Karpas-422 (cell line): ENCODE measurements at places on chromosomes 3 and 15. TPM values are rescaled to one million over a fixed set of nuclear protein-coding genes. Genes with fewer than 3 reads are reported as not detected.

ECE2 gene
- total RNA-seq, result 0.15 TPM in 1 of 2 replicates, not detected in the other

CNTN4 gene
- 0.18 and 0.19 TPM in 2 replicates for total RNA-seq

TNNC1 gene
- total RNA-seq, result 0.65 TPM in 1 of 2 replicates, not detected in the other

SNX22 gene
- total RNA-seq, result 51.5 and 71.4 TPM in 2 replicates
